ENCODE measurements at places on chromosomes 3 and 15.

GRCh38 chr3:37704064-37704463 lies 157.6 kb upstream of the CTDSPL start:
- no peak for DNase-seq

DNA sequence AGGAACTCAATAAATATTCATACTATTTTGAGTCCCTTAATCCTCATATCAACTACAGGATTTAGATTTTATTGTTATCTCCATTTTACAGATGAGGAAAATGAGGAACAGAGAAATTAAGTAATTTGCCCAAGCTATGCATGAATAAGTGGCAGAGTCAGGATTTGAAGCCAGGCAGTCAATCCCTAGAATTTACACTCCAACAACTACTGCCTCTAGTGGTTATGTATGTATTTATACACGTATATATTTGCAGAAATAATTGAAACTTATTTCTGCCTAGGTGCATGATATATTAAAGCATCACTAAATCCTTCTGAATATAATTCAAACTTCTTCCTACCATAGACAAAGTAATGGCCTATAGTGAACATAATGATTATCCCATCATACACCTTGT lies 137.4 kb downstream of the SERPINI1 start:
- DNase-seq = no peak

GRCh38 chr3:141538568-141539240 lies 51.9 kb downstream of the RASA2 start:
- DNase-seq = no peak

- no peak for DNase-seq
Measured at GRCh38 chr3:113254171-113254947, 43.0 kb downstream of the BOC start.

GRCh38 chr15:66216806-66217205 lies 36.7 kb downstream of the MEGF11 start:
- DNase-seq = no peak

- peak; percentile 51 for DNase-seq
Measured at GRCh38 chr3:184338511-184338945, 1.1 kb downstream of the FAM131A start.

DNA sequence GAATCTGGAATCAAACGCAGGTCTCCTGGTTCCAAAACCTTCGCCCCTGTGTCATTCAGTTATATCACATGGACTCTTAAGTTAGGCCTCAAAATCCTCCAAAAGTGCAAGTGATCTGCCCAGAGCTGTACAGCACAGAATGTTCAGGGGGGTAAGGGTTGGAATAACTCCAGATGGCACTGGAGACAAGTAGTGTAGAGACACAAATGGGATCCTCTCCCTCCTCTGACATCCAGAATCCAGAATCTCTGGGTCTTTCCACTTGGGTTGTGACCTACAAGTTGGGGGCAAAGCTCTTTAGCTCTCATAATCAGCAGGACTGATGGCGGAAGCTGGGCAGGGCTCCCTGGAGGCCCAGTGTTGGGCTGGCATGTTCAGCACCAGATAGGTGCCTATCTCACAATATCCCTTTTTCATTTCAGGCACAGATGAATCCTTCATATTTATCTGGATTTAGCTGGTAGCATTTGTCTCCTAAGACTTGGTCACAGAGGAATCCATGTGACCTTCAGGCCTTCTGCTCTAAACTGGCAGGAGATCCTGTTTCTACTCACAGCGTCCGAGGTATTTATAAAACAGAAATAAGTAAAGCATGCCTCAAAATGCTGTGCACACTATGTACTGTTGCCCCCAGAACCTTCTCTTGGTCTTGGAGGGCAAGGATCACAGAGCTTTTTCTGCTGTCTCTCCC lies 15.4 kb downstream of the ABHD2 start:
- no peak for DNase-seq

- no peak for DNase-seq
Measured at GRCh38 chr3:44359146-44359751, 20.7 kb downstream of the TCAIM start.

DNA sequence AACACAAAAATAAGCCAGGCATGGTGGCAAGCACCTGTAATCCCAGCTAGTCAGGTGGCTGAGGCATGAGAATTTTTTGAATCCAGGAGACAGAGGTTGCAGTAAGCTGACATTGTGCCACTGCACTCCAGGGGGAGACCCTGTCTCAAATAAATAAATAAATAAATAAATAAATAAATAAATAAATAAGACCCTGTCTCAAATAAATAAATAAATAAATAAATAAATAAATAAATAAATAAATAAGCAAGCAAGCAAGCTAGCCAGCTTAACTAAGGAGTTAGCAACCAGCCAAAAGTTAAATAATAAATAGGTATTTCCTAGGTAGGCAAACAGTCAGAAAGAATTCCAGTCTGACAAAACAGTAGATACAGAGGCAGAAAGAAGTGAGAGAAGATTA lies 123.9 kb downstream of the GALK2 start:
- no peak for DNase-seq

GRCh38 chr3:33093847-33094246 lies 3.1 kb downstream of the GLB1 start:
- DNase-seq = no peak

- no peak for DNase-seq
Measured at GRCh38 chr3:127106053-127106452, 86.9 kb upstream of the PRR23E start.

- DNase-seq = no peak
Measured at GRCh38 chr3:71050538-71051258, 532.8 kb downstream of the FOXP1 start.

GRCh38 chr3:3509665-3510064 lies 289.6 kb upstream of the LRRN1 start:
- DNase-seq = no peak

DNA sequence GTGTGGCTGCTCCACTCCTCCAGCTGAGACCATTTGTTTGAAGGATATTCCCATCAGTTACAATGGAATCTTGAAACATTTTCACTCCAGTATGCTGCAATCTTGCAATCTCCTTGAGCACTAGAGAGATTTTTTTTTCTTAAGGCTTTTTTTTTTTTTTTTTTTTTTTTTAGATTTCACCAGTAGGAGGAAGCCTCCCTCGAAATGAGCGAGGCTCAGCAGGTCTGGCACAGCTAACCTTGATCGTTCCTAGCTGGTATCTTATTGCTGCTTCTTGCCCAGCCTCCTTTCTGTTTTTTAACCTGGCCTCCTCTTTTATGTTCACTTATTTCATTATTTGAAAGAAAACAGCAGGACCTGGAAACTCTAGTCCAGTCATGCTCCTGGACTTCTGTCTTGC lies 48.1 kb downstream of the RAP2B start:
- no peak for DNase-seq

- DNase-seq = no peak
Measured at GRCh38 chr3:126501054-126501453, 16.5 kb downstream of the UROC1 start.

DNA sequence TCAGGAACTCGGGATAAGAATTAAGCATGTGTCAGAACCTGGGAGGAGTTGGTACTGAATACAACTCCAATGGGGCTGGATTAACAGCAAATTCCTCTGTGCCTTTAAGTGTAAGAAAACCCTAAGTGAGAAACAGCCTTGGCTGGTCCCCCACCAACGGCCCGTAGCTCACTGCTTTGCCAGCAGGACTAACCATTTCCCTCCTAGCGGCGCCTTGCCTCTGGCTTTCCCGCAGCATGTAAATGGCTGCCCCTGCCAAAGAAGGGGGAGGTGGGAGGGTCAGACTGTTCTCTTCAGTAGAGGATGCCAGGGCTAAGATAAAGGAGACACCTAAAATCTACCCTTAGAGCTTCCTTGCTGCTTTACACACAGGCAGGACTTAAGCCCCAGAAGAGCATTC lies 51.0 kb upstream of the SH3GL3 start:
- no peak for DNase-seq

GRCh38 chr15:101129851-101130380 lies 121.9 kb downstream of the CHSY1 start:
- no peak for DNase-seq

DNA sequence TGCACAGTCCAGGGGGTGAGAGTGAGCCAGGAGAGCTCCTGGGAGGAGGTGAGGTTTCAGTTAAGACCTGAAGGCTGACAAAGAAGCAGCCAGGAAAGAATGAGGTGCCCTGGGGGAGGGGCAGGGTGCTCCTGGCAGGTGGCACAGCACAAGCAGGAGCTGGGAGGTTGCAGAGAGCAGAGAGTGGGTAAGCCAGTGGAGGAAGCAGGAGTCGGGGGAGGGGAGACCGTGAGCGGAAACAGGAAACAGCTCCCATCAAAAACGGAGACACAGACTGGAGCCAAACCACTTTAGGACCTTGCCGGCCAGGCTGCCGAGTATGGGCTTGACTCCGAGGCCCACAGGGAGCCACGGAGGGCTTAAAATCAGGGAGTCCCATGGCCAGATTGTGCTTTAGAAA lies 12.1 kb upstream of the FBLN2 start:
- no peak for DNase-seq

GRCh38 chr3:16485395-16485992 lies 28.0 kb downstream of the RFTN1 start:
- DNase-seq = no peak

DNA sequence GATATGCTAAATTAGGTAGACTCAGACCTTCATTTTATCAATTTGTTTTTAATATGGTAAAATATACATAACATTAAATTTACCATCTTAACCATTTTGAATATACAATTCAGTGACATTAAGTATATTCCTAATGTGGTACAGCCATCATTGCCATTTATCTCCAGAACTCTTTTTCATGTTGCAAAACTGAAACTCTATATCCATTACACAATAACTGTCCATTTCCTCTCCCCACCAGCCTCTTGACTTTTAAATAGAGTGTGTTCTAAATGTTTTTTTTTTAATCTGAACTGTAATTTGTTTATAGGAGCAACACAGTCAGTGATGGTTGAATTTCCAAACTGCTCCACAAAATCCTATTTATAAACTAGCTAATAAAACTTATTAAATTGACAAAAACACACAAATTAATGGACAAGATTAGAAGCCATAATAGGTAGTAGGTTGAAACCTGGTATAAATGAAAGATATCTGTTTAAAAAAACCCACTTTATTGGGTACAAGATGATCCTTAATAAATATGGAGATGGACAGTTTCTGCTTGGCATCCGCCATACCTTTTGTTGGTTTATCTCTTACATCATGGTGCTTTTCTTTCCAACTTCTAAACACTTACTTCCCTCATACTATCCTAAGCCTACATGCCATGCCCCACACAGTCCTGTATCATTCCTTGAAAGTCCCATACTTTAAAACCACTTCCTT lies 142.4 kb downstream of the ZPLD1 start:
- DNase-seq = no peak

GRCh38 chr15:99445272-99445850 lies 120.4 kb upstream of the MEF2A start:
- DNase-seq = no peak

GRCh38 chr3:16060358-16060852 lies 114.1 kb upstream of the GALNT15 start:
- peak; percentile 99 for DNase-seq

- no peak for DNase-seq
Measured at GRCh38 chr3:119177321-119177720, 3.9 kb downstream of the UPK1B start.

GRCh38 chr15:69390575-69390974 lies 23.6 kb upstream of the KIF23 start:
- DNase-seq = no peak

DNA sequence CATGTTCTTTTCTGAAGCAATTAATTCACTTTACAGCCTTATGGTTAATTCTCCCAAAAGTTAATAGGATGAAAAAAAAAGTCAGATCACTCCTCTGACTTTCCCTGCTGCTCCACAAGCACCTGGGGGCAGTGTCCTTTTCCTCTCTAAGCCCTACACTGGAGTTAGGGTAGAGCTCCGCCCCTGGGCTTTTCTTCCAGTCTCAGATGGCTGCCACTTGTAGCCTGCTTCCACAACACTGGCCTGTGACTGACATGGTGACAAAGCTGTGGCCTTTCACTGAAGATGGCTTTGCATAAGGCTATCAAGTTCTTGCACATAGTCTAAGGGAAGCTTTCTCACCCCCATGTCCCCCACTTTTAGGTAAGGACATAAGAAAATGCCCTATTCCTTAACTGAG lies 1.3 kb upstream of the MON1A start:
- DNase-seq = no peak

- DNase-seq = no peak
Measured at GRCh38 chr3:62718515-62719320, 156.5 kb downstream of the CADPS start.

DNA sequence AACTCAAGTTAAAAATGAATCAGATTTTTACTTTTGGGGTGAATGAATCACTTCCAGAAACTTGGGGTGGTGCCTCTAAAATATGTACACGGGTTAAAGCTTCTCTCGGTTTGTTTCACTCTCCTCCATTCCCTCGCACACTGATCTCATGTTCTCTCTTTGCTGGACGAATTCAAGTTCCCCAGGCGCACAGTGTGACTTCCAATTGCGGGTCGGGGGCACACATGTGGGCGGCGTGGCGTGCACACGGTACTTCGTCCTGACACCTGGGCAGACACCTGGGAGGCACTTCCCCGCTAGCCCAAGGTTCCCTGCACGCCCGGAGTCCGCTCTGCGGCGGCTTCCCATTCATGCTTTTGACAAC lies 692 bp downstream of the SCAANT1 start:
- DNase-seq = no peak

DNA sequence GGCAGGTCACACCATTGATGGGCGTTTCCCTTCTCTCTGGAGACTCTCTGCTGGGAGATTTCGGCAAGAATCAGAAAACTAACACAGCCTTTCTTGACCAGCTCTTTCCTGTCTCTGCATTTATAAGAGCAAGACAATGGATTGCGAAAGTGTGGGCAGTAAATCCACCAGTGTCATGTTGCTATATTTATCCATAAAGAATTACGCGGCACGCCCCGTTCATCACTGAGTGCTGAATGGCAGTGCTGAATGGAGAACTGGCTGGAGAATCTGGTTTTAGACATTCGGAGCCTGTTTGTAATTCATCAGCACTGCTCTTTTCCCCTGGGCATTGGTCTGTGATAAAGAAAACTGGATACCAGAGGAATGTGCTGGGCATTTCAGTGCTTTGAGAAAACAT lies 2.0 kb upstream of the CEMIP start:
- DNase-seq = peak; percentile 36

DNA sequence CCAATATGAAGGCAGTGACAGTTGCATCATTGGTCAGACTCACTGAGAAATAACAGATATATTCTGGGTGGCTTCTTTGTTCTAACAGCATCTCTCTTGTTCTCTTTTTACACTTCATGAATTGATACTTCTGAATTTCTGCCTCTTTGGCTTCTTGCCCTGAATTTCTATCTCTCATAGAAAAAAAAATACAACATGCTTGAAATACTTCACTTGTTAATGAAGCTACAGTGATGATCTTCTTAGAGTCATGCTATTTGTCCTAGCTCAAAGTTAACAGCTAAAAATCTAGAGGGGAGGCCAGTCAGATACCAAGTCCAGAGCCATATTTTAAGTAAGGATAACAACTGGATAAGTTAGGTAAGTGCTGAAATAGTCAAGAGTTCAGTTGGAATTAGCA lies 597.2 kb upstream of the AGTR1 start:
- no peak for DNase-seq

DNA sequence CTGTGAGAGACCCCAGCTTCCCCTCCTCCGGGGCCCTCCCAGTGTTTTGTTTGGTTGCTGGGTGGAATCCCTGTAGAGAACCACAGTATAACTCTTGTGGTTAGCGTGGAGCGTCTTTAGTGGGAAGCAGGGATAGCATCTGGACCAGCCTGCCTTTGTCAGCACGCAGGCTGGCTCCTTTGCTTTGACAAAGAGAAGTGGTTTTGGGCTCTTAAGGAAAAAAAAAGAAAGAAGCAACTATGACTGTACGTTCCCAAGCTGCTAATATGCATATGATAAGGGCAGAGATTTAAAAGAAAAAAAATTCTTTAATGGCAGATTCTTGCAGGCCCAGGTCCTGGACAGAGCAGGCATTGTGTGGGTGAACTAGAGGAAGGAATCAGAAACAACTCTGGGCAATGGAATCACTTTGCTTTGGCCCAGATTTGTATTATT lies 340.8 kb upstream of the CTDSPL start:
- DNase-seq = no peak

- no peak for DNase-seq
Measured at GRCh38 chr15:52185151-52185561, 6.0 kb downstream of the GNB5 start.
